ENCODE measurements at places on chromosomes 7 and 10. TPM values are rescaled to one million over a fixed set of nuclear protein-coding genes. Genes with fewer than 3 reads are reported as not detected.

ANXA8 gene
- not detected for total RNA-seq

VGF gene
- not detected for total RNA-seq

MYO1G gene
- total RNA-seq: 0.11 TPM

AGR2 gene
- total RNA-seq: not detected

AKR1C4 gene
- total RNA-seq: not detected

HOXA9 gene
- 62.9 TPM for total RNA-seq

ZMIZ1 gene
- 46.7 TPM for total RNA-seq

PRPS1L1 gene
- total RNA-seq: not detected

CLDN3 gene
- total RNA-seq: 0.95 TPM

VIPR2 gene
- total RNA-seq: not detected

CALCR gene
- not detected for total RNA-seq

EPO gene
- total RNA-seq: not detected

TUBAL3 gene
- total RNA-seq: not detected

SPDYE16 gene
- total RNA-seq: 0.22 TPM

DNA sequence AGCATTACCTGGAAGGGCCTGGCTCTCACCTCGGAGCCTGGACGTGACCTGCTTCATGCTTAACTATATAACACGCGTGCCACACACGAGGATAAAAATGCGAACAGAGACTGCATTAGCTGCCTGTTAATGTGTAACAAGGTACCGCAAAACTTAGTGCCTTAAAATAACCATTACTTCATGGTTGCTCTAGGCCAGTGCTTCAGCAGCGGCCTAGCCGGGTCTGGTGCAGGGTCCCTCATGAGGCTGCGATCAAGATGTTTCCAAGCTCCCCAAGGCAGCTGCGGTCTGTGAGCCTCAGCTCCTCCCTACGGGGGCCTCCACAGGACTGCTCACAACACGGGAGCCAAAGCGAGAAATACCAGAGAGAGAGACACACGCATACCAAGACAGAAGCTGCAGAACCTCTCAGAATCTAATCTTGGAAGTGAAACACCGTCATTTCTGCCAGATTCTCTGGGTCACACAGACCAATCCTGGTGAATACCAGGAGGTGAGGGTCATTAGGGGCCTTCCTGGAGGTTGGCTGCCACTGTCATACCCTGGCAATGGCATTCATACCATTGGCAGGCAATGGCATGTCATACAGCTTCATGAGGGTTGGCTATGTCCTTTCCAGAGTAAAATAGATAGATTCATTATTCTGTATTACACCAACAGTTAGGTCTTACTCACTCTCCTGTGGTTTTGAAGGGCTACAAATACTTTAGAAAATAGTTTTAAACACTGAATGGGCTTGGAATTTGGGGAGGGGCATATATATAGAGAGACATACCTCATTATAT, 94.5 kb downstream of the HIPK2 start:
- no peaks in the 10 kb centered on the region for H3K27me3 ChIP-seq
- DNase-seq: no peak
- H3K4me3 ChIP-seq: no peak overlapping the region
- peak overlapping the region; percentile 92 for H3K27ac ChIP-seq
- no peaks in the 10 kb centered on the region for H3K36me3 ChIP-seq

GRCh38 chr7:51180092-51180491, 136.5 kb downstream of the COBL start:
- peaks cover 10% of the 10 kb centered on the region for H3K27me3 ChIP-seq
- H3K27ac ChIP-seq: no peak overlapping the region
- no peak for DNase-seq
- no peaks in the 10 kb centered on the region for H3K36me3 ChIP-seq

DNA sequence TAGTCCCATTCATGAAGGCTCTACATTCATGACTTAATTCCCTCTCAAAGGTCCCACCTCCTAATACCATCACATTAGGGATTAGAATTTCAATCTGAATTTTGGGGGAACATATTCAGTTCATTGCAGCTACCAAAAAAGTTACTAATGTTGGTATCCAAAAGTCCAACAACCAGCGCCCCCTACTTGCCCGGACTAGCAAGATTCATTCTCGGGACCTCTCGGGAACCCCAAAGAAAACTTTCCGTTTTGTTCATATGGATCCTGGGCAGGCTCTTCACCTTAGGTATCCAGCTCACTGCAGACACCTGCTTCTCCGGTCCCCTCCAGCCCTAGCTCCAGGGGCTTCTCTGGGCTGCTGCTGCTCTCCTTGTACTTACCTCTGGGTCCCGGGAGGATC, 8.9 kb upstream of the GRK5 start:
- H3K36me3 ChIP-seq: no peaks in the 10 kb centered on the region
- no peak for DNase-seq
- peaks cover 26% of the 10 kb centered on the region for H3K4me1 ChIP-seq

DNA sequence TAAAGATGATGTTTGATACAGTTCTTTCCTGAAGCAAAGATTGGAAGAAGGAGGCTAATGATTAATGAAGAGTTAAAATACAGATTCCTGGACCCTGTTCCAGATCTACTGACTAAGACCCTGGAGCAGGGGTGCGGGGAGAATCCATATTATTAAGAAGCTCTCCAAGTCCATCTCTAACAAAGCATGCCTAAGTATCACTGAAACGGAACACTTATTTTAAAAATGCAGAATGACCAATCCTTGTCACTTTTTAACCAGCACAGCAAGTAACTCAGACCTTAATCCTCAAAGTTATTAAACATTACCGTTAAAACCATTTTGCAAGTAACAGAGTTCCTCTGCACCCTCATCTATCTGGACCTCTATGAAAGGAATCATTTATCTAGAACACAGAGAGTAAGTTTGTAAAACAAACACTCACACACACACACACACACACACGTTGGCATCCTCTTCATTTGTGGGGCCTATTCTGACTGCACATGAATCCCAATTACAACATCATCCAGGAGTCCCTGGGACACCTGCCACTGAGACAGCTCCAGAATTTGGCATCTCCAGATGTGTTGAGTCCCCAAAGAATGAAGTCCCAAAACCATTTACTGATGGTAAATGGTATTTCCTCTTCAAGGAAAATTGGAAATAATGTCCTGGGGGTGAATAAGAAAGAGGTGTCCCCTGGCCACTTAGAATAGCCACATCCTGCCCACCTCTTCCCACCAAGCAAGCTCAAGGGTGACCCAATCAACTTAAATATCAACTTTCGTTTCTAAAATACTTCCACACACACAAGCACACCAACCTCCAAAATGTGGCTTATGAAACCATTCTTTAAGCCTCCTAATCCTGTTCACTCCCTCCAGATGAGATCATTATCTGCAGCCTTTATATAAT, 117.5 kb downstream of the PARD3 start:
- peaks cover 47% of the 10 kb centered on the region for H3K4me1 ChIP-seq
- no peak for DNase-seq
- no peak overlapping the region for H3K27ac ChIP-seq
- no peaks in the 10 kb centered on the region for H3K36me3 ChIP-seq

DNA sequence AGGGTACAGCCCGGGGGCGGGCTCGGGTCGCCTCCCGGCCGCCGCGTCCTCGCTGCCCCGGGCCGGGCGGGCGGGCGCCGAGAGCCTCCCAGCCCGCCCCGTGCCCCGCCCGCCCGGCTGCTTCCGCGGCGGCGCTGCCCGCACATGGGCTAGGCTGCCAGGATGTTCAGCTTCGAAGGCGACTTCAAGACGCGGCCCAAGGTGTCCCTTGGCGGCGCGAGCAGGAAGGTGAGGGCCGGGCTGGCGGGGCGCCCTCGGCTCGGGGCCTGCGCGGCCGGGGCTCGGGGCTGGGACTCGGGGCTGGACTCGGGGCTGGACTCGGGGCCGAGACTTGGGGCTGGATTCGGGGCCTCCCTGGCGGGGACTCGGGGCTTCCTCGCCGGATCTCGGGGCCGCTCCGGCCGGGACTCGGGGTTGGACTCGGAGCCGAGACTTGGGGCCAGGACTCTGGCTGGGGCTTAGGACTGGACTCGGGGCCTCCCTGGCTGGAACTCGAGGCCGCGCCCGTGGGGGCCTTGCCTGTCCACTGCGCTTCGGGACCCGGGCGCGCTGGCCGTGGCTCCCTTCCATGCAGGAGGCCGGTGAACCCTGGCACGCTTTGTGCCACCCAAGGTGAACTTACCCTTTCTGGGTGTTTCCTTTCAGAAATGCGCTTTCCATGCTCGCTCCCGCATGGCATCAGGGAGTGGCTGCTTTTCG, 534 bp downstream of the UBE3C start:
- H3K36me3 ChIP-seq: peaks cover 2% of the 10 kb centered on the region
- DNase-seq: no peak
- H3K4me1 ChIP-seq: peaks cover 24% of the 10 kb centered on the region
- H3K4me3 ChIP-seq: peak overlapping the region; percentile 71

DNA sequence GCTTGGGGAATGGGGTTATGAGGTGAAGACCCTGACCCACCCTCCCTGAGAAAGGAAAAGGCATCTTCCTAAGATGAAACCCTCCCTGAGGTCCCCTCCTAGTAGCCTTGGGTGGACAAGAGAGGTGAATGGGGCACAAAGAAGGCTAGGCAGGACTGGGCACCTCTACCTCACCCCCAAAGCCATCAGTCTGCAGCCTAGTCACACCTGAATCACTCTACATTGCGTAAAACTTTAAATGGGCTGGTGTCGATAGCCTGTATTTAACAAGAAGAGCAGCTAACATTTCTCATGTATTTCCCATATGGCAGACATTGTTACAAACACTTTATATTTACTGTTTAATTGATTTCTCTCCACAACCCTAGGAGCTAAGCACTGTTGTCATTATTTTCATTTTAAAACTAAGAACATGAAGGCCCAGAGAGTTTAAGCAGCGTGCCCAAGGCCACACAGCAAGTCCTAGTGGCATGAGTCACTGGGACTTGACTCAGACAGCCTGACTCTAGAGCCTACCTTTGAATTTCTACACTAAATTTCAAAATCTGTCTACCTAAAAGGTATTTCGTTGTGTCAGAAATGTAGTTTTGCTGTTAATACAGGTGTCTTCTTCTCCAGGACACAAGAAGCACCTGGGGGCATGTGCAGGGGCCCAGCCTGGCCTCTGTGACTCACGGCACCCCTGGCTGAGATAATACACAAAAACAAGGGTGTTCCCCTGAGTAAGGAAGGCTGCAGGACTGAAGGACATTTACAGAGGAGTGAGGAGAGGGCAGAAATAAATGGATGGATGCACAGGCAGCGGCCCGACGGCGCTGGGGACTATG, 3.4 kb downstream of the AOC1 start:
- no peak overlapping the region for H3K27ac ChIP-seq
- no peaks in the 10 kb centered on the region for H3K27me3 ChIP-seq
- H3K36me3 ChIP-seq: no peaks in the 10 kb centered on the region
- H3K4me1 ChIP-seq: no peaks in the 10 kb centered on the region
- DNase-seq: no peak

GRCh38 chr10:61971003-61971325, 69.5 kb downstream of the ARID5B start:
- no peak overlapping the region for H3K4me3 ChIP-seq
- no peaks in the 10 kb centered on the region for H3K36me3 ChIP-seq
- H3K4me1 ChIP-seq: peaks cover 26% of the 10 kb centered on the region
- H3K27me3 ChIP-seq: no peaks in the 10 kb centered on the region
- H3K27ac ChIP-seq: no peak overlapping the region

DNA sequence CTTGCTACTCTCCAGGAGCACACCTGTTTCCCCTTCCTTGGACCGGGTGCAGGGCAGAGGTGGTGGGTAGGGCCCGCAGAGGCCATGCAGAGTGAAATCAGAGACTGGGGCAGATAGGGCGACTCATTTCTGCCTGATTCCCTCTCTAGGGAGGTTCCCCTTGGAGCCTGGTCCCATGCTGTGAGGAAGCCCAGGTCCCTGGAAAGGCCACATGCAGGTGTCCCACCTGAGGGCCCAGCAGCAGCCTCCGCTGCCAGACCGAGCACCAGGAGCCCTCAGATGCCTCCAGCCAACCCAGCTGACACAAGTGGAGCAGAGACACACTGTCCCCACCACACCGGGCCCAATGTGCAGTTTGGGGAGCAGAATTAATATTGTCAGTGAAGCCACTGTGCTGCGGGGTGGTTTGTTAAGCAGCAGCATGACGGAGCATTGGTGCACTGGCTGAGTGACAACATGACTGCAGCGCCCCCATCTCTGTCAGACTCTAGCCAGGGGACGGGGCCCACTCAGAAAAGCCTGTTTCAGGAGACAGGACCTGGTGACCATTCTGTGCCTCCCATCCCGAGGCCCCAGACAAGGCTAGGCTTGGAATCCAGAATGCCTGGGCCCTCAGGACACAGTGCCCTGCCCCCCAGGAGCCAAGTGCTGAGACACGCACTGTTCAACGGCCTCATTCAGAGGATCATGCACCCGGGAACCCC, 30.4 kb upstream of the RET start:
- H3K27ac ChIP-seq: no peak overlapping the region
- H3K4me1 ChIP-seq: no peaks in the 10 kb centered on the region
- DNase-seq: no peak
- no peaks in the 10 kb centered on the region for H3K27me3 ChIP-seq
- no peaks in the 10 kb centered on the region for H3K36me3 ChIP-seq
- H3K4me3 ChIP-seq: no peak overlapping the region

- H3K36me3 ChIP-seq: no peaks in the 10 kb centered on the region
- peaks cover 2% of the 10 kb centered on the region for H3K27me3 ChIP-seq
- H3K27ac ChIP-seq: no peak overlapping the region
- no peaks in the 10 kb centered on the region for H3K4me1 ChIP-seq
- no peak for DNase-seq
- no peak overlapping the region for H3K4me3 ChIP-seq
These were observed 27.2 kb upstream of the PLEKHA1 start for GRCh38 chr10:122347170-122347841.

GRCh38 chr7:127894588-127894987, 136.6 kb downstream of the LRRC4 start:
- peaks cover 3% of the 10 kb centered on the region for H3K36me3 ChIP-seq
- H3K27ac ChIP-seq: no peak overlapping the region
- no peaks in the 10 kb centered on the region for H3K27me3 ChIP-seq
- DNase-seq: no peak
- H3K4me1 ChIP-seq: peaks cover 19% of the 10 kb centered on the region
- no peak overlapping the region for H3K4me3 ChIP-seq

DNA sequence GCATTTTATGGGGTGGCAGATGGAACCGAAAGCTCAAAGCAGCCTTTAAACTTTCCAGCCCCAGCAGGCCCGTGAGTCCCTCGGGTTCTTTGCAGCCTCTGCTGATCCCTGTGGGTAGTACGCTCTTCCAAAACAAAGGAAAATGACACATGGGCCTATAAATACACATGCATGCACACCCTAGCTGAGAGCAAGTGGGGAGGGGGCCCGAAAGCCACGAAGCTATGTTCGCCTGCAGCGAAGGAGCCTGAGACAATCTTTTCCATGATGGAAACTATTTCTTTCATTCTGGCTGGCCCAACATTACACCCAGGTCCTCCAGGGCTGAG, 32.2 kb downstream of the CALML5 start:
- no peak overlapping the region for H3K27ac ChIP-seq
- no peak overlapping the region for H3K4me3 ChIP-seq
- no peaks in the 10 kb centered on the region for H3K4me1 ChIP-seq
- H3K27me3 ChIP-seq: no peaks in the 10 kb centered on the region
- DNase-seq: no peak

GRCh38 chr10:103757531-103758293, 97.7 kb downstream of the SH3PXD2A start:
- H3K36me3 ChIP-seq: no peaks in the 10 kb centered on the region
- peaks cover 45% of the 10 kb centered on the region for H3K4me1 ChIP-seq
- H3K4me3 ChIP-seq: no peak overlapping the region
- no peaks in the 10 kb centered on the region for H3K27me3 ChIP-seq
